ENCODE measurements at places on chromosomes 11 and 22.

GRCh38 chr11:67272327-67273259 lies 6.3 kb downstream of the GRK2 start:
- DNase-seq: no peak

- no peak for DNase-seq
These were observed 467 bp downstream of the ESS2 start for GRCh38 chr22:19143967-19144400.

- no peak for DNase-seq
These were observed 129.2 kb downstream of the ARL14EP start for GRCh38 chr11:30452114-30452513.

DNA sequence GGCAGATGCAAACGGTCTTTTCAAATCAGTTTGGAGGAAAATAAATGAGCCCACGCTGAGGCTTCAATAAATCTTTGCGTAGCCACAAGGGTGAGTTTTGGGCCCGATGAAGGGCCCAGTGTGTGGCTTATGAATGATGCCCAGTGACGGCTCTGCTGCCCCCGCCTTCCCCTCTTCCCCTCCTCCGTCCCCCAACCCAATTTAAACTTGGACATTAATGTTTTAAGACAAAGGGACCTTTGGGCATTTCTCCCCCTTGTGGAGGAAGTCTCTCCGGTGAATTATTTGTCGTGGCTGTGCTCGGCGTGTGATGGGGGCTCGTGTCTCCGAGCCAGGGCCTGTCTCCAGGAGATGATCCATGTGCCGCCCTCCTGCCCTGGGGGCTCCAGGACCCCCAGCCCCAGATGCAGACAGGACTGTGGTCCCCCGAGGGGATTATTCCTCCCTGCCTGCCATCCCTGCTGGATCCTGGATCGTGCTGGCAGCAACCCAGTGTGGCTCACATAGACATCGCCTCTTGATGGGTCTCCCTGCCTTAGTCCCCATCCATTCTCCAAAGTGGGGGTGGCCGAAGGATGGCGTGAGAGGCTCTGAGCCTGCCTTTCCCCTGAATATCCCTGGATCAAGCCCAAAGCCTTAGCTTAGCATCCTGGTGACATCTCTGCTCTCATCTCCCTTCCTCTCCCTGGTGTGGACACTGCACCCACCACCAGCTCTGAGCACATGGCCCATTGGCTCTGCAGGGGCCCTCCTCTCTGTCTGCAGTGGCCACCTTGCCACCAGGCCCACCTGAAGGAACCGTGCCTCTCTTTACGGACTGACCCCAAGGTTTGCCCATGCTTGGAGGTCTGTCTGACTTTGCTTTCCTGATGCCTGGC lies 56.4 kb downstream of the SMIM38 start:
- DNase-seq: no peak

DNA sequence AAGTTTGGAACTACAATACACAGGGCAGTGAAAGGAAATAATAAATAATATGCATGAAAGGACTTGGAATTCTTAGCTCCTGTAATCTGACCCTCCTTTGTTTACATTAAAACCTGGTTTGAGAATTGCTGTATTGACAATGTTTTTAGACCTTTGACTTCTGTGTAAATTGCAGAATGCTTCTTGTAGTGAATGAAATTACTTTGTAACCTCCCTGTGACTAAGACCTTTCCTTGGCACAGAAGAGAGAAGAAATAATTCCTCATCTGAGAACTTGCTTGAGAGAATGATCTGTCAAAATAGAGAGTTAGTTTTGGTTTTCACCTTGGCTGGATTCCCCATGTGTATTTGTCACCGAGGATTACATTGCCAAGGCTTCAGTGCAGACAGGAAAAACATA lies 640.0 kb upstream of the ANO5 start:
- no peak for DNase-seq

DNA sequence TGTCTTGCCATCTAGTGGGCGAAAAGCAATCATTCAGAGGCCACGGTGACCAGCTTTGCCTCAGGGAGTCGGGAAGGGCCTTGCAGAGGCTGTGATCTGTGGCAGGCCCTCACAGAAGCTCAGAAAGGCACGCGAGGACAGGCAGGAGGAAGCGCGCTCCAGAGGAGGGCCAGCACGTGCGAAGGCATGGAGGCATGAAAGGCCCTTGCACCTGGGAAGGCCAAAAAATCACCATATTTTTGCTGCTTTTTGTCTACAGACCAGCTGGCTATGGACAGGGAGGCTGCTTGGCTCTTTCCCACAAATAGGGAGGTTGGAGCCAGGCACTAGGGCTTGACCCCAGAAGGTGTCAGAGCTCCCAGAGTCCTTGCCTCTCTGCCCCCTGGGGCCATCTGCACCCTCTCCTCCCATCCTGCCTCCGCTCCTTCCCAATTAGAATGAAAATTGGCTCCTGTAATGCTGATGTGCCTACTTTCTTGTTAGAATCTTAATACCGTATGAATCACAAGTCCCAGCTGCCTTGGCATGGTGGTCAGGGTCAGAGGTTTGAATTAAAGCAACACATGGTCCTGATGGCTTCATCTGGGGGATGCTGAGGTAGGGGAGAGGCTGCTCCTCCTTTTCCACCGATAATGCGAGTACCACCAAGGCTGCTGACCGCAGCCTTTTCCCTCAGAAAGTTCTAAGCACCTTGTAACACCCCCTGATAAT lies 69.1 kb downstream of the FEZ1 start:
- DNase-seq: no peak

- no peak for DNase-seq
These were observed 651 bp upstream of the FAM83F start for GRCh38 chr22:39994041-39994565.

GRCh38 chr22:38068641-38069371 lies 11.6 kb downstream of the PICK1 start:
- DNase-seq: peak; percentile 53

GRCh38 chr11:99925968-99926367 lies 761.1 kb upstream of the ARHGAP42 start:
- no peak for DNase-seq

DNA sequence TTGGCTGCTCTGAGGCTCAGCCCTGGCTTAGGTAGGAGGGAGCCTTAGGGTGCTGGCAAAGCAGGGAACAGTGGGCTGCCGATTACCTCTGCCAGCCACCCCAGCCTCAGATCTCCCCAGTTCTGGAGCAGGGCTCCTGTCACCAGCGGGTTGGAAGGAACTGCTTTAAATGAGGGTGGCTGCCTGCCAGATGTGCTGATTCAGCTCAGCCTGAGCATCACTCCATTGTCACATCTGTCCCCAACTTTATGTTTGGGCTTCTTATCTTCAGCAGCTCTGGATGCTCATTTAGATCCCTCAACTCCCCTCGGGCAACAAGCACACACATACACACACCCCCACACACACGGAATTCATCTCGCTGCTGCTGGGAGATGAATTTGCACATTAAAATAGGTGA lies 16.9 kb upstream of the ANKK1 start:
- DNase-seq: no peak

DNA sequence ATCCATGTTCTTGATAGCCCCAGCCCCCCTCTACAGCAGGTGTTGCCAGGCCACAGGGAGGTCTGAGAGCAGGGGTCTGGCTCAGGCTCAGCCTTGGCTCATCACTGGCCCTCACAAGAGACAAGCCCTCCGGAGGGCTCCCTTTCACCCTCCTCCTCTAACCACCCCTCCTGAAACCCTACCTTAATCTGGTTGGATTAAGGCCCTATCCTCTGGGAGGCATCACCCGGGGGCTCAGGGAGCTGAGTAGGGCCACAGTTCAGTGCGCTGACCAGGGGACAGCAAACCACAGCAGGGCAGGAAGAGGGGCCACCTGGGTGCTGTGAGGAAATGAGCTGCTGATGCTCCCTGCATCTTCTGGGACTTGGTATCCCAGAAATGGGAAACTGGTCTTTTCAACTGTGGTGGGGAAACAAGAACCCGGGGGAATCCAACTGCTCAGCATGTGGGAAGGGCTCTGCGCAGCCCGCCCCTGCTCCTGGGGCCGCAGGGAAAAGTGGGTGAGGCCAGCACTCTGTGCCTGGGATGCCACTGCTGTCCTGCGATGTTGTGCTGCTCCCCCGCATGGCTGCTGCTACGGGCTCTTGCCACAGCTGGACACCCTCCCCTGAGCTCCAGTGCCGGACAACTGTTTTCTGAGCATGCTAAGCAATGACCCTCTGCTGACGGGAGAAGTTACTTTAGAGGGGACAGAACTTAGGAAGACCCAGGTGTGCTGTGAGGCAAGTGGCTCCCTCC lies 17.5 kb downstream of the ADORA2A start:
- DNase-seq: no peak

GRCh38 chr11:35323076-35323868 lies 96.1 kb downstream of the SLC1A2 start:
- no peak for DNase-seq

DNA sequence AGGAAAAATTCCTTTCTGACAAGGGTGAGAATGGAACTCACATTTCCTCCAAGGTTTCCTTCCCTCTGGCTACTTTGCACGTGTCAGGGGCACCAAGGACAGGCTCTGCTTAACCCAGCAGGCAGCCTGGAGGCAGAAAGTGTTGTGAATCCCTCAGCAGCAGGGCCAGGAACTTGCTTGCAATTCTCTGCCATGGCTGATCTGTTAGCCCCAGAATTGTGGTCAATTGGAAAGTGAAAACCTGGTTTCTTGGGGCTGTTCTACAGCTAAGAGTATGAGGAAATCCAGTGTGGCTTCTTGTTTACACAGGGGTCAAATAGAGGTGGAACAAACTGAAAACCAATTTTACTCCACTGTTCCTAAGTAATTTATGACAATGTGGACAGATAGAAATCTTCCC lies 38.3 kb upstream of the CEP295 start:
- no peak for DNase-seq

DNA sequence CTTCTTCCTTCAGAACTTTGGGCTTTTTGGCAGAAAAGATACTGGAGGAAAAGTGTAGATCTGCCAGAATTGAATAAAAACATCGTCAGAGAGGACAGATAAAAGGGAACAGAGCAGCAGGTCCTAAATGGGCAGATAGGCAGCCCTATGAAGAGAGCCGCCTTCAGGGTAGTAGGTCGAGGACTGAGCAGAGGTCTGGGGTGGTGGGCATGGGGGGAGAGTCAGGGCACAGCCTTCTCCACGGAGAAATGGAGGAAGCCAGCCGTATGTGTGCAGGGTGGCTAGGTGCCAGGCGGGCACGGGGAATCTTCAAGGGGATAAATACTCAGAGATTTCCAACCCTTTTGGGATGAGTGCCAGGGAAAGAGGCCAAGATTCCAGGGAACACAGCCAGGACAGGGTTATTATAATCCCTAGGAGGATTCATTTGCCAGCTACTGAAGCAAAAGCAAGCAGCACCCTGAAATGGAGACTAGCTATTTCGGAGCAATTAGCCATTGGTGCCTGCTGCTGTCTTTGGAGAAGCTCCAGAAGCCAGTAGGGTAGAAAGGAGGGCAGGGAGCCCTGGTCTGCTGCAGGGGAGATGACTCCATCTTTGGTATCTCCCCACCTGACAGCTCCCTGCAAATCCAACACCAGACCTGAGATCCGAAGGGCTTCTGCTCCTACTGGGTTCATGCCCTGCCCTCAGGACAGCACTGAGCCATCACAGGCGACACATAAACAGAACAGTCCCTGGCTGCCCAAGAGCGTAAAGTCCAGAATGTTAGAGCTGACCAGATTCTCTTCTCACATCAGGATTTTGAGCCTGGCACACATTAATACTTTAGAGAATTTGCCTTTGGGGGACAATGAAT lies 174.5 kb upstream of the NTM start:
- peak; percentile 50 for DNase-seq

DNA sequence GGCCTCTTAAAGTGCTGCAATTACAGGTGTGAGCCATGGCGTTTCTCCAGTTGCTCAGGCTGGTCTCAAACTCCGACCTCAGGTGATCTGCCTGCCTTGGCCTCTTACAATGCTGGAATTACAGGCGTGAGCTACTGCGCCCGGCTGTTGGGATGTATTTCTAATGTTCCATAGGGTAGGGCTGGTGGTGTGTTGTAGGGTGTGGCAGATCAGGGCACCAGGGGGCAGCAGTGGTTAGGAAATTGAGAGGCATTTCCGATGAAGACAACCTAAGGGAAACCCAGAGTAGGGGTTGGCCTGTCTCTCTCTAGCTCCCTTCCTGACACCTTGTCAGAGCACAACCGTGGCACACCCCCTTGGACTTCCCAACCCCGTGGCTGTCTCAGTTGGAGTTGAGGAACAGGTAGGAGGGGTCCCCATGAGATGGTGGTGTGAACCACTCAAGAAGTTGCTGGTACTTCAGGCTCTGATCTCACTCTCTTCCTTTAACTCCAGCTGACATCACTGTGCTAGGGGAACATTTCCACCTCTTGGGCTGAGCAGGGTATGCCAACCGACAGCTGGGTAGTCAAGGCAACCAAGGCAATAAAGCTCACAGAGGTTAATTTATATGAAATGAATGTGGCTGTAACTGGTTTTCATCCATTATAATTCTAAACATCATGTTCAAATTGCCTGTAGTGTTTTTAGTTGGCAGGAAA lies 33.0 kb downstream of the YWHAH start:
- peak; percentile 70 for DNase-seq

Measured in left lung (tissue), 14 donors.